ENCODE measurements at places on chromosomes 2 and 18.

DNA sequence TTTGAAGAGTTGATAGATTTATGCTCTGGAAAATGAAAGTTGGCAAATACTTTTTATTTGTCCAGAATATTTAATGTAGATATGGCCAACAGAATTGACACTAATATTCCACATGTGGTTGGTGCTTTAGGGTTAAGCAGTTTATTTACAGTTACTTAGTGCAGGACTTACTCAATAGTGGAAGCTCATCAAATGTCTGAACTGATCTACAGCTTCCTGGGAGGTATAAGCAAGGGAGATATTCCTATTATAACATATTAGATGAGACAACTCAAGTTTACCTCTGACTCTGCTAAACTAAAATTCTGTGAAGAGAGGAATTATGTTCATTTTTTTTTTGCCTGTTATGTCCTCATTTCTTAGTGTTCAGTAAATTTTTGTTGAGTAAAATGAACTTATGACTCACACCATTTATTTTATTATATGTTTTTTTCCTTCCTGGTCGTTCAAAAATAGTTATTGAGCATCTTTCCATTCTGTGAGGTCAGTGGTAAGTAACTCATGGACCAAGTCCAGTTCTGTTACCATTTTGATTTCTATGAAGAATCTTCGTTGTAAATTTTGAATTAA lies 13.6 kb downstream of the ABI2 start:
- no peak for DNase-seq

DNA sequence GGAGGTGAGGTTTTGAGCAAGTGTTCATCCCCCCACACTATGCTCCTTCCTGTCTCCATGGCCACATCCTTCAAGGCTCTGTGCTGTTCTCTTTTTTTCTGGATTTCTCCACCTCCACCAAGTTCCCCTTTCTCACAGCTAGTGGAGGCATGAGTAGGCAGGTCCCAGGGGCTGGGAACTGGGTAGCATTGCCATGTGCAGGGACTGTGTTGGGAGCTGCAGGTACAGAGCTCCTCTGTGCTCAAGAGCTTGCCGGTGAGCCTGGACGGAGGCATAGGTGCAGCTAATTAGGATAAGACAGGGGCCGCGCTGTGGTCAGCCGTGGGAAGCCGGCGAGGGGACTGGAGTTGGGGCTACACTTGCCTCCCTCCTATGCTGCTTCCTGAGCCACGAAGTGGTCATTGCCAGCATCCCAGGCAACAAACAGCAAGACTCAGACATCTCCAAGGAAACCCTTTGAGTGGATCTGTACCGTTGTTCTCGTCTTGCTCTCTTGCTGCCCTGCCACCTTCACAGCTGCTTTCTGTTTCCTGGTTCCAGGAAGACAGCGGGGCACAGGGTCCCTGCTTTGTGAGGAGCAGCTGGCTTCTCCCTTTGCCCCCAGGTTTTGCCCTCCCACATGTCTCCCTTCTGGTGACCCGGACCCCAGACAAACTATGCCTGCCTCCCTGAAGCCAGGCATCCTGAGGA lies 36.9 kb downstream of the ATOH8 start:
- DNase-seq: no peak

DNA sequence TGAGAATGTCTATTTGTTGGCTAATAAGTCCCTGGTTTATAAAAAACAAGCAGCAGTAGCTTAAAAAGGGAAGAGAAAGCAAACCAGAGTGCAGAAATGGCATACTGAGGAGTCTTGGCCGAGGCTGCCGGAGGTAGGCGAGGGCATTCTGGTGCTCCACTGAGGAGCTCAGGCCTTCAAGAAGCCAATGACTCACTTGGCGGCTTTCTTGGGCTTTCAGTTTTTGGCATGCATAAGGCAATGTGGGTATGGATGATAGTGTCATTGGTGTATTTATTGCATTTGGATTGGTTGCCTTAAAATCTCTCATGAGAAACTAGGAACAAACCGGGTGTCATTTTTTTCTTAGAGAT lies 119.6 kb upstream of the ARL5A start:
- no peak for DNase-seq

DNA sequence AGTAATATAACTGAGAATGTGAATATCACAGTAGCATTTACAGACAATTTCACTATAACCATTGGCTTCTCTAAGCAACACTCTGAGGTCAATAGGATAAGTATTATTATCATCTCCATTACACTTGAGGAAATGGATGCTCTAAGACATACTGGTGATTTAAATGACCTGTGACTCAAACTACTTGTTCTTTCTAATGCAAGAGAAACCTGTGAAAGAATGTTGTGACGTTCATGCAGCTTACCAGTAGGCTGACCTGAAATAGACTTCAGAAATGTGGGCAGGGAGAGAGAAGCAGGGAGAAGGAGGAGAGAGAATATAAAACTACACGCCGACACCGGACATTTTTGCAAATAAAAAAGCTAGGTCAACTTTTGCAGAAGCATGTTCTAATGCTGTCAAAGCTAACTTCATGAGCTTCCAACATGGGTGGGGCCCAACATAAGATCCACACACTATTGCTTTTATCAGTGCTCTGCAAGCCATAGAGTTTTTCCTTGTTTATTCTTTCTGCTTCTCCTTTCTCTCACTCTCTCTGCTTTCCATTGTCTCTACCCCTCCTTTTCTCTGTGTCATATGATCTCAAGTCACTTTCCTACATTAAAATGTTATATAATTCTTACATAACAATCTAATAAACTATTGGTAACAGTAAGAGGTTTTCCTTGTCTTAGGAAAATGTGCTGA lies 217.6 kb upstream of the FN1 start:
- DNase-seq: no peak

DNA sequence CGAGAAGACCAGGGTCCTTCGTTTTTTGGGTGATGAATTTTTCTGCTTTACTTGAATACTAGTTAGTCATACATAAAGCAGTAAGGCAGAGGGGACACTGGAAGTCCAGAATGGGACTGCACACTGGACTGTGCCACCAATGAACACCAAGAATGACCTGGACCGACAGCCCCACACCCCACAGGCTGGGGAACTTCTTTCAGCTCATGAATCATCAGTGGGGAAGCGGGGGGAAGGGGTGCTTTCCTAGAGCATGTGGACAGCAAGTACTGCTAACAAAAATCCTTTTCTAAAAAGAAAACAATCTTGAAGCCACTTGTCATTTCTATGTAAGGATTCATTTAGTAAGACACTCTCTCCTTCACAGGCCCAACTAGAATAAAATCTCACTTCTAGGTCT lies 86.0 kb downstream of the DTNB start:
- no peak for DNase-seq

GRCh38 chr2:240604291-240604938 lies 17.9 kb downstream of the CAPN10 start:
- no peak for DNase-seq

DNA sequence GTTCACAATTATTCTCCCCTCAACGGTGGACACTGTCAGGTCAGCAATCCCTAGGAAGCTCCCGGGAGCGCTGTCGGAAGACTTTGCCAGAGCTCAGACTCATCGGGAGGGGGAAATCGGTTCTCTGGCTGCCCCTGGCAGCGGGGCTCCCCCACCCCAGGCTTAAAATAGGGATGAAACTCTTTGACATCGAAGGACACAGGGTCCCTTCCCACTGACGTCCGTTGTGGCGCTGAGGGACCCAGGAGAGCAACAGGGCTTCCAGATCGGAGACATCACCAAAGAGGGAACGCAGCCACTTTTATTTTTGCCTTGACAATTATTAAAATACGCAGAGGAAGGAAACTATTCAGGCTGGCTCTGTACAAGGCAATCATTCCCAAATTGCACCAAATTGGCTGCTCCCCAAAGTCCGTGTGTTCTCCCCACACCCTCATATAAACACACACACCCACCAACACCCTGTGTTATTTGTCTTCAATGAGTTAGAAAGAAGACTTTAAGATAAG lies 249.0 kb downstream of the CDH20 start:
- DNase-seq: no peak

GRCh38 chr2:234098681-234099080 lies 48.2 kb downstream of the SPP2 start:
- DNase-seq: no peak

GRCh38 chr2:86584151-86584913 lies 21.1 kb upstream of the CHMP3 start:
- DNase-seq: no peak

- DNase-seq: no peak
Measured at GRCh38 chr2:84788498-84788897, 92.4 kb downstream of the TRABD2A start.

GRCh38 chr2:1752751-1753150 lies 8.4 kb upstream of the PXDN start:
- DNase-seq: no peak

- no peak for DNase-seq
Measured at GRCh38 chr2:99861376-99861760, 281.0 kb downstream of the AFF3 start.

DNA sequence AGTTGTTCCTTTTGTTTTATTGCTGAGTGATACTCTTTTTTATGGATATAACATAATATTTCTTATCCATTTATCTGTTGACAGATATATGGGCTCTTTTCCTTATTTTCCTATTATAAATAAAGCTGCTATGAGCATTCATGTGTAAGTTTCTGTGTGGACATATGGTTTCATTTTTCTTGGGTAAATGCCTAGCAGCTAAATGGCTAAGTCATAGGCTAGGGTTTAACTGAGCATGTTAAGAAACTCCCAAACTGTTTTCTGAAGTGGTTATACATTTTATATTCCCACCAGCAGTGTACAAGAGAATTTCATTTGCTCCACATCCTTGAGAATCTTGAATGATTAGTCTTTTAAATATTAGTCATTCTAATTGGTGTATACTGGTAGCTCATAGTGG lies 786.6 kb upstream of the CDH2 start:
- DNase-seq: peak; percentile 27

GRCh38 chr2:136214307-136215200 lies 96.6 kb upstream of the CXCR4 start:
- DNase-seq: no peak

- no peak for DNase-seq
Measured at GRCh38 chr2:164734196-164734595, 107.4 kb downstream of the COBLL1 start.

- DNase-seq: peak; percentile 16
Measured at GRCh38 chr18:26468931-26469340, 79.4 kb downstream of the KCTD1 start.

All from NCI-H1694 treated with DMSO at 0.1 percent for 48 hours (cell line).